ENCODE measurements at places on chromosomes 1 and 21. TPM values are rescaled to one million over a fixed set of nuclear protein-coding genes. Genes with fewer than 3 reads are reported as not detected.

Gene AKR1A1
- total RNA-seq = 45.4 TPM

Gene KRTAP19-1
- not detected for total RNA-seq

Gene LAD1
- total RNA-seq = 2.0 TPM

Gene C1orf52
- 18.5 TPM for total RNA-seq

Gene RCAN1
- total RNA-seq = 75.3 TPM

Gene SPATA46
- not detected for total RNA-seq

Gene GPATCH3
- total RNA-seq = 7.9 TPM

Gene TMEM52
- 0.47 TPM for total RNA-seq

Gene TRIM46
- total RNA-seq = 0.11 TPM

Gene ERG
- total RNA-seq = 17.3 TPM

Gene FLG
- total RNA-seq = not detected

Gene CRNN
- total RNA-seq = not detected

DNA sequence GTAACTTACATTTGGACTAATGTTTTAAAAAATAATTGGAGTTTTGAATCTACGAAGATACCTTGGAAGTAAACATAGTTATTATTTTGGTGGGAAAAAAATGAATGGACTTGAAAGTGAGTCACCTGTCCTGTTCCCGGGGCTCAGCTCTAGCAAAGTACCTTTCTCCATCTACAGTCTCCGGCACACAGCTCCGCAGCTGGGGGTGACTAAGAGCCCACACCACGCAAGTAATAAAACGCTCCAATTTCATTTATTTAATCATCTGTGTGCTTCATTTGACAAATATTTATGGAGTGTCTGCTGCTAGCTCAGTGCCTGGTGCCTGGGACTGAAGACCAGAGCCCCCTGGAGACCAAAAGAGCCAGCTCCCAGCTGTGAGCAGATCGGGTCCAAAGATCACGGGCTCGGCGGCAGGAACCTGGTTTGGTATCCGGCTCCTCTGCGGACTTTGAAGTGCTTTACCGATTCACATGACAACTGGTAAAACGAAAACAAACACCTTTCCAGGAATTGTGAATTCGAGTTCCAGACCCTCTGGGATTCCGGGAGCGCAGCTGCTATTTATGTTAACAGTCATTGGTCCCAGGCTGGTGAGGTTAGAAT is 1.7 kb upstream of the RIPK4 start:
- peaks cover 30% of the 10 kb centered on the region for H3K4me1 ChIP-seq
- H3K27ac ChIP-seq = no peak overlapping the region
- H3K4me3 ChIP-seq = peak overlapping the region; percentile 46
- H3K36me3 ChIP-seq = no peaks in the 10 kb centered on the region

GRCh38 chr1:164805399-164805798 is 246.4 kb downstream of the PBX1 start:
- DNase-seq = no peak
- no peak overlapping the region for H3K4me3 ChIP-seq
- H3K27me3 ChIP-seq = no peaks in the 10 kb centered on the region

DNA sequence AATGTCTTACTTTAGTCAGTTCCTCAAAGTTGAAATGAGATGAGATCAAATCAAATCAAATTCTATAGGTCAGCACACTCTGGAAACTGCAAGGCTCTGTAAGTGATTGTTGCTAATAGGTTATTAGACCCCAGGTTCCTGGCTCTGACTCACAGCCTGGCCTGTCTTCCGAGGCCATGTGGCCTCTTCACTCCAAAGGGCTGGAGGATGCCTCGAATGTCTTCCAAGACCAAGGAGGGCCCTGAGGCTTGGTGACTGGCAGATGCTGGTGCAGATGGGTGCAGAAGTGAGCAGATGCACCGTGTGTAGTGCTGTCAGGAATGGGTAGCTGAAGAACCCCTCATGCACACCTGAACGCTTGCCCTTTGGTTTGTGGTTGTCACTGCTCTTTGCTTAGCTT is 113.4 kb downstream of the MAB21L3 start:
- H3K4me1 ChIP-seq = peaks cover 5% of the 10 kb centered on the region
- no peak overlapping the region for H3K27ac ChIP-seq
- no peaks in the 10 kb centered on the region for H3K27me3 ChIP-seq
- H3K36me3 ChIP-seq = no peaks in the 10 kb centered on the region
- no peak for DNase-seq

- DNase-seq = no peak
- peaks cover 9% of the 10 kb centered on the region for H3K4me1 ChIP-seq
- no peaks in the 10 kb centered on the region for H3K27me3 ChIP-seq
- H3K4me3 ChIP-seq = no peak within 1 kb of the TSS
Measured at GRCh38 chr21:30480145-30480544, at the start of gene KRTAP19-1. KRTAP19-1 (minus strand) TSS chr21:30480367; CDS start chr21:30480317, 50 bp downstream.

GRCh38 chr1:195872376-195872775 is 735.9 kb downstream of the KCNT2 start:
- H3K36me3 ChIP-seq = no peaks in the 10 kb centered on the region
- no peaks in the 10 kb centered on the region for H3K27me3 ChIP-seq
- DNase-seq = no peak
- H3K4me1 ChIP-seq = no peaks in the 10 kb centered on the region
- H3K27ac ChIP-seq = no peak overlapping the region

DNA sequence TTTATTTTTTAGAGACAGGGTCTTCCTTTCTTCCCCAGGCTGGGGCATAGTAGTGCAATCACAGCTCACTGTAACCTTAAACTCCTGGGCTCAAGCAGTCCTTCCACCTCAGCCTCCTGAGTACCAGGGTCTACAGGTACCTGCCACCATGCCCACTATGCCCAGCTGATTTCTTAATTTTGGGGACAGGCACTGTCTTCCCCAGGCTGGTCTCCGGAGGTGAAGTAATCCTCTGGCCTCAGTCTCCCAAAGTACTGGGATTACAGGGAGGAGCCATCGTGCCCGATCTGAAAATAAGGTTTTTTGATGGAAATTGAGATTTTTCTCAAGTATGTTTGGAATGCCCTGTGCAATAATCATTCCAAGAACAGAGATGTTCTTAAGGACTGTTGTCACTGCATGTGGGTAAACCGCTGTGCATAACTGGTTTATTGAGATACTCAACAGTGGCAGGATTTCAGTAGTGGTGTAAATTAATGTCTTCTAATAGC is 934 bp upstream of the MSH4 start:
- DNase-seq = no peak
- H3K4me1 ChIP-seq = peaks cover 14% of the 10 kb centered on the region
- H3K4me3 ChIP-seq = no peak overlapping the region
- peaks cover 79% of the 10 kb centered on the region for H3K36me3 ChIP-seq

- no peaks in the 10 kb centered on the region for H3K27me3 ChIP-seq
- peak overlapping the region; percentile 94 for H3K4me3 ChIP-seq
- peaks cover 76% of the 10 kb centered on the region for H3K4me1 ChIP-seq
- peak; percentile 24 for DNase-seq
Measured at GRCh38 chr1:169109561-169110134, 3.2 kb downstream of the ATP1B1 start.

GRCh38 chr1:62724430-62724829 is 36.2 kb upstream of the DOCK7 start:
- H3K4me3 ChIP-seq = no peak overlapping the region
- no peak for DNase-seq
- no peaks in the 10 kb centered on the region for H3K36me3 ChIP-seq
- peaks cover 38% of the 10 kb centered on the region for H3K4me1 ChIP-seq

DNA sequence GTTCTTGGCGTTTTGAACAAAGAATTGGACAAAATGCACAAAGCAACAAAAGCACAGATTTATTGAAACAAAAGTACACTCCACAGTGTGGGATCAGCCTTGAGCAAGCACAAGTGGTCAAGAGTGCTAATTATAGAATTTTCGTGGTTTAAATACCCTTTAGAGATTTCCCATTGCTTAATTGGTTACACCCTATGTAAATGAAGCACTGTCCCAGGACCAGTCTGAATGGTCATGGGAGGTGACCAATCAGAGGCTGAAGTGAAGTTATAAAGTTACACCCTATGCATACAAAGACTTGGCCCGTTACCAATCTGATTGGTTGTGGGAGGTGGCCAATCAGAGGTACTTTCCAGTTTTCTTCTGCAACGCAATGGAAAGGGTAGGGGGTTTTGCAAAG is 223.6 kb downstream of the CENPF start:
- DNase-seq = no peak
- no peaks in the 10 kb centered on the region for H3K27me3 ChIP-seq
- no peak overlapping the region for H3K27ac ChIP-seq
- H3K4me3 ChIP-seq = no peak overlapping the region
- no peaks in the 10 kb centered on the region for H3K4me1 ChIP-seq

- peaks cover 3% of the 10 kb centered on the region for H3K36me3 ChIP-seq
- peaks cover 33% of the 10 kb centered on the region for H3K4me1 ChIP-seq
- no peak for DNase-seq
- no peaks in the 10 kb centered on the region for H3K27me3 ChIP-seq
- H3K27ac ChIP-seq = peak overlapping the region; percentile 47
- no peak overlapping the region for H3K4me3 ChIP-seq
Measured at GRCh38 chr21:25997788-25998611, 172.6 kb downstream of the APP start.

DNA sequence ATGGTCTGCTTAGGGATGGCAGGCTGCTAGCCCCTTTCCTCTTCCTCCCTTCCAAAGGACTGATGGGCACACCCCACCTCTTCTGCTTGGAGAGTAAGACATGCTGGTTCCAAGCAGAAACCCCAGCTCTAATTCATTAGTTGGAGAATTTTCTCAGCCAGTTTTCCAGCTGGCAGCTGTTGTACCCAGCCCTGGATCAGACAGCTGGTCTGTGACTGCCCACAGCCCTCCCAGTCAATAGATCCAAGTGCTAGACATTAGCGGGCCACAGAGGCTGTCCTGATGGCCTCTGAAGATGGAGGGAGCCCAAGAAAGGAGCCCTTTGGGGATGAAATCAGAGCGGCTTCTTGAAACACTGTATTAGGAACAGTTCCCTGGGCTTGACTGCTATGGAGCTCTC is 35.8 kb downstream of the ACOT11 start:
- H3K36me3 ChIP-seq = peaks cover 5% of the 10 kb centered on the region
- H3K27ac ChIP-seq = peak overlapping the region; percentile 89
- DNase-seq = no peak
- H3K4me3 ChIP-seq = no peak overlapping the region

- no peak for DNase-seq
- H3K36me3 ChIP-seq = peaks cover 13% of the 10 kb centered on the region
- H3K27me3 ChIP-seq = no peaks in the 10 kb centered on the region
- H3K27ac ChIP-seq = no peak overlapping the region
Measured at GRCh38 chr1:43951021-43951985, 4.6 kb downstream of the IPO13 start.

DNA sequence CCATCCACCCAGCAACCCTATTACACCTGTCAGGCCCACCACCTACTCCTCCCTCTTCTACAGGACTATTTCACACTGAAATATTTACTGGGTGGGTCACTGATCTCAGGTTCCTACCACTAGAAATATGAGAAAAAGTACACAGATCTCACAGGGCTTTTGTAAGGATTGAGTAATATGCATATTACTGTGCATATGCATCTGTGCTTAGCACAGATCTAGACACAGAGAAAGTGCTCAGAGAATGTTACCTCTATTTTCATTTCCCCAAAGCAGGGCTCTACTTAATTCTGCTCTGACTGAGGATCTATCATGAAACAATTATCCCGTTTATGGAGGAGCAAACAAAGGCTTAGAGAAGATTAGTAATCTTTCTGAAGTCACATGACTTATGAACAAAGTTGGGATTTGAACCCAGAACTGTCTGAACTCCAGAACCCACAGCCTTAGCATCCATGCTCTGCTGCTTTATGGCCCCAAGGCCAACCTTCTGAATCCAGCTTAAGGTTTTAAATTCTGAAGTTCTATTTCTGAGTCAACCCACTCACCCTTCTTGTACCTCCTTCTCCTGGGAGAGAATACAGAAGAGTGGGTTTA is 11.8 kb downstream of the TSSK3 start:
- H3K36me3 ChIP-seq = peaks cover 94% of the 10 kb centered on the region
- H3K4me3 ChIP-seq = no peak overlapping the region
- DNase-seq = no peak
- H3K27ac ChIP-seq = no peak overlapping the region

DNA sequence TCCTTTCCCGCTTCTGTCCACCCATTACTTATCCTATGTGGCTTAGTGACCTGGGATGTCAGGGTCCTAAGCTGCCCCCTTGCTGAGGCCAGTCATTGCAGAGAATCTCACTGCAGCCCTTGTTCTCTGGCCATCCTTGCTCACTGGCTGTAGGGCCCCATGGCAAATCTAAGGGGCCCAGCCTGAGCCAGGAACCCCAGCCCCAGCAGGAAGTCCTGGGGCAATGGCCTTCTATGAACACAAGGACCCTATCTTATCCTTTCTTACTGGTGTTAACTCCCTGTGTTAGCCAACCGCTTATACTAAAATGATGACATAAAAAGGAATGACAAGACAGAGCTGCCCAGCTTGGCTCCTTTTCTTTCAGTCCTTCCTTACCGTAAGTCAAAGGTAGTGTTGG is 29.9 kb downstream of the DHCR24 start:
- H3K27ac ChIP-seq = no peak overlapping the region
- no peaks in the 10 kb centered on the region for H3K27me3 ChIP-seq
- no peak for DNase-seq
- peaks cover 11% of the 10 kb centered on the region for H3K36me3 ChIP-seq
- no peak overlapping the region for H3K4me3 ChIP-seq
- H3K4me1 ChIP-seq = peaks cover 7% of the 10 kb centered on the region

DNA sequence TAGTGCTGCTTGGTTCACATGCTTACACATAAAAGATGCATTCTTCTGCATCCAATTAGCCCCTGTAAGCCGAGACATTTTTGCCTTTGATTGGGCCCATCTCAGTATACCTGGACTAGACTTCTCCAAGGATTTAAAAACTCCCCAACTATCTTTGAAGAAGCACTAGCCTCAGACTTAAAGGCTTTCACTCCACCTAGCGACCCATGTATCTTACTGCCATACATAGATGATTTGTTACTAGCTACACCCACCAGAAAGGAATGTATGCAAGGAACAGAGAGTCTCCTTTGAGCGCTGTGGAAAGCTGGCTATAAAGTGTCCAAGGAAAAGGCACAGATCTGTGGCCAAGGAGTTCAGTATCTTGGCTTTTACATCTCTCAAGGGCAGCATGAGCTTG is 91.7 kb downstream of the LIPI start:
- no peak overlapping the region for H3K27ac ChIP-seq
- no peaks in the 10 kb centered on the region for H3K4me1 ChIP-seq
- no peak for DNase-seq
- H3K36me3 ChIP-seq = no peaks in the 10 kb centered on the region
- no peaks in the 10 kb centered on the region for H3K27me3 ChIP-seq

DNA sequence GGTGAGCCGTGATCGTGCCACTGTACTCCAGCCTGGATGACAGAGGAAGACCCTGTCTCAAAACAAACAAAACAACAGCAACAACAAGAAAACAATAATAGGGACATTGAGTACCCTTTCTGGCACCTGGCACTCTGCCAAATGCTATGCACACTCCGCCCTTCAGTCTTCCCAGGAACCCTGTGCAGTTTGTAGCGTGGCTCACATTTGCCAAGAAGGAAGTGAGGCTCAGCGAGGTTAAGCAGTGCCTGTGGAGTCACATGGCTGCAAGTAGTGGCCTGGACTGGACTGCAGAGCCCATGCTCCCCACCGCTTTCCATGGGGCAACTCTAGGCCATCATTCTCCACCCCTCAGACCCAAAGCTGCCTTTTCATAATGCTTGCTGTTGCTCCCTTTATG is 5.3 kb upstream of the EVA1B start:
- H3K36me3 ChIP-seq = no peaks in the 10 kb centered on the region
- no peak overlapping the region for H3K4me3 ChIP-seq
- peak overlapping the region; percentile 30 for H3K27ac ChIP-seq

GRCh38 chr1:2474933-2475371 is 1.1 kb upstream of the PLCH2 start:
- no peak for DNase-seq
- no peak overlapping the region for H3K4me3 ChIP-seq
- H3K36me3 ChIP-seq = no peaks in the 10 kb centered on the region
- H3K4me1 ChIP-seq = peaks cover 8% of the 10 kb centered on the region
- H3K27ac ChIP-seq = no peak overlapping the region

- no peak overlapping the region for H3K27ac ChIP-seq
- H3K4me1 ChIP-seq = no peaks in the 10 kb centered on the region
- no peaks in the 10 kb centered on the region for H3K27me3 ChIP-seq
- no peaks in the 10 kb centered on the region for H3K36me3 ChIP-seq
- no peak for DNase-seq
- H3K4me3 ChIP-seq = no peak overlapping the region
Measured at GRCh38 chr21:23740463-23740862, 1866.8 kb downstream of the MRPL39 start.

Data from left ventricle myocardium inferior (tissue), 1 donor.